ENCODE measurements at places on chromosomes 7 and 10.

GRCh38 chr10:70343312-70343711, 39.1 kb downstream of the LRRC20 start:
- no peak for DNase-seq

- DNase-seq: no peak
Measured at GRCh38 chr7:92614660-92615174, 24.5 kb upstream of the FAM133B start.

GRCh38 chr7:90889210-90889609, 293.1 kb downstream of the CDK14 start:
- no peak for DNase-seq

DNA sequence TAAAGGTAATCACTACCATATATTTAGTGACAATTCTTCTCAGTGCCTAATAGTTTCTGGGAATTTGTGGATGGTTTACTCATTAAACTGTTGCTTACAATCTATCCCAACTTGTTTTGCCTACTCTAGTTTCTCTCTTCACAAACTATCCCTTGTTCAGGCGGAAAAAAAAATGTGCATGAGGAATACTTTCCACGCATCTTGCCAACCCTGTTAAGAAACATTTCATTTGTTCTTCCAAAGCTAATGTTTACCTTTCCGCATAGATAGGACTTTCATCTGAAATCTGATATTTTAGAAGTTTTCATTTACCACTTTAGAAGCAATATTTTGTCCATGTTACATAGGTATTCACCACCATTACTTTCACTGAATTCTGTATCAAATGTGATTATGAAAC, 191.9 kb downstream of the MDFIC start:
- no peak for DNase-seq

DNA sequence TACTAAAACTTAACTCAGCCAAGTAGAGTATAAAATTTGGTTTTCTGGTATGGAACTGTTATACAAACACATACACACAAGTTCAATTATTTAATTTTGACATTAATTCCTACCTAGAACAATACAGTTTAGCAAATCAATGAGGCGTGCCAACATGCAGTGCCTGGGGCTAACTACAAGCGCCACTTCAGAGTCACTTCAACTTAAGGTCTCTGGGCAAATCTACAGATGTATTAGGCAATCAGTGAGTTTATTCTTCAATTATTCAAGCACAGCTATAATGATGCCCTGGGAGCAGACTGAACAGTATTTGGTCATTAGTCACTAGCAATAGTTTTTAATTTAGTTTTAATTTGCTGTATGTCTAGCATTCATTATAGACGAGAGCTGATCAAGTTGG, 51.6 kb downstream of the HIBADH start:
- DNase-seq: no peak

GRCh38 chr7:41916450-41916927, 213.6 kb upstream of the INHBA start:
- no peak for DNase-seq

GRCh38 chr10:114110174-114110972, 63.6 kb downstream of the CCDC186 start:
- no peak for DNase-seq
